ENCODE measurements at places on chromosomes 2 and 18. TPM values are rescaled to one million over a fixed set of nuclear protein-coding genes. Genes with fewer than 3 reads are reported as not detected.

The DNAJC5G gene
- not detected for polyA plus RNA-seq

DNA sequence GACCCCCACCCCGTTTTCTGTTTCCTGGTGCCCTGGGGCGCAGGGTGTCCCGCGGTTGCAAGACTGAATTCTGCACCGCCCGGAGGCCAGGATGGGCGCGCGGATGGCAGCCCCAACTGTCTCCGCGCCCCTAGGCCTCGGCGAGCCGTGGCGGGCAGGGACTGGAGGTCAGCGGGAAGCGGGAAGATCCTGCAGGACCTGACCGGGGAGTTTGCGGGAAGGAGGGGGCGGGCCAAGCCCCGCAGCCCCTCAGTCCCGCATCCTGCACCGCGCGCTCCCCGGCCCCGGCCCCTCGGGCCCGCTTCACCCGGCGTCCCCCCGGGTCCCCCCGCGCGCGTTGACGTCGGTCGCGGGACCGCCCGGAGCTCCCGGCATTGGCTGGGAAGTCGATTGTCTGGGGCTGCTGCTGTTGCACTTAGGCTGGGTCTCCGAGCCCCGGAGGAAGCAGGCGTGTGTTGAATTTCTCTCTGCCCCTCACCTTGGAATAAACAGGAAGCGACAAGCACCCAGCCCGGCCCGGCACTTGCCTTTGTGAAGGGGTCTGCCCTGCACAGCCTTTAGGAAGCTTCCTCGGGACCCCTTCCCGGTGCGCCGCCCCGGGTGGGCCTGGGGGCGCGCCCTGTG lies at the start of gene LDLRAD4:
TSS of gene LDLRAD4 (plus strand) at position 393 of the 624 bp plus-strand sequence.
- no peak for DNase-seq

GRCh38 chr2:76599732-76600368 lies 889.1 kb upstream of the GCFC2 start:
- no peak for DNase-seq

DNA sequence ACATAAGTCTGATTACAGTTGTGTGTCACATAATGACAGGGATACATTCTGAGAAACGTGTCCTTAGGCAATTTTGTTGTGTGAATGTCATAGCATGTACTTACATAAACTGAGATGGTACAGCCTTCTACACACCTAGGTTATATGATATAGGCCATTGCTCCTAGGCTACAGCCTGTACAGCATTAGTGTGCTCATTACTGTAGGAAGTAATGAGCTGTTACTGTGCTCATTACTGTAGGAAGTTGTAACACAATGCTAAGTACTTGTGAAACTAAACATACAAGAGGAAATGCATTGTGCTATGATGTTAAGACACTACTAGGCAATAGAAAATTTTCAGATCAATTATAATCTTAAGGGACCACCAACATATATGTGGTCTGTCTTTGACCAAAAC lies 72.8 kb downstream of the UPP2 start:
- no peak for DNase-seq

DNA sequence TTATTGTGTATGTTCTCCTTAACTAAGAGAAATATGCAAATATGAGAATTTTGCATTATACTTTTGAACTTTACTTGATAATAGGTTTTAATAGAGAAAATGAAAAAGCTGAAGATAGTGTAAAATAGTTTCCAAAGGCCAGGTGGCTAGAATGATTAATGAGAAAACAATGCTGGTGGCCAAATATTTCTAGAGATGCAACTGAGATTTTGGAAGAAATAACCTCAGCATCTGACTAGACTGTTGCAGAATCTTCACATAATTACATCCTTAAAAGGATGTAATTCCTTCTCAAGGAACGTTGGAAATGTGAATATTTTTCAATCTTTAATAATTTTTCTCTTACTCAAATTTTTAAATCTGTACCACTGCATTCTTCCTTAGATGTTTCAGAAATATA lies 434.4 kb downstream of the THSD7B start:
- DNase-seq: no peak

GRCh38 chr2:175351512-175351911 lies 170.0 kb upstream of the ATP5MC3 start:
- DNase-seq: no peak

DNA sequence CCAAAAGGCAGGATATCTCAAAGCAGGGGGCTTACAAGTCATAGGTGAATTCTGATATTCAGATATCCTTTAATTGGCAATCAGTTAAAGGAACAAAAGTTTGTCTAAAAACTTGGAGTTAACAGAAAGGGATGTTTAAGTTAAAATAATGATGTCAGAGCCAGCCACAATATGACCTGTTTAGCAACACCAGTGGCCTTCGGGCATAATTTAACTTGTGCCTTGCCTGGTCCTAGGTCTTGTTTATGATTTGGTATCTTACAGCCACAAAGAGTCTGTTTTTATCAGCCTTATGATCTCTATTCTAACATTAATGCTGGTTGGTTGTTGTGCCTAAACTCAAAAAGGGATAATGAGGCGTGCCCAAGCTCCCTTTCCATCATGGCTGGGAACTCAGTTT lies 252.9 kb downstream of the RNF152 start:
- DNase-seq: no peak
